ENCODE measurements at places on chromosomes 3 and 15. TPM values are rescaled to one million over a fixed set of nuclear protein-coding genes. Genes with fewer than 3 reads are reported as not detected.

GRCh38 chr3:114942773-114943172, 204.3 kb downstream of the ZBTB20 start:
- peaks cover 11% of the 10 kb centered on the region for H3K27me3 ChIP-seq
- no peak overlapping the region for H3K27ac ChIP-seq
- H3K4me3 ChIP-seq: no peak overlapping the region

- DNase-seq: no peak
- H3K4me1 ChIP-seq: peaks cover 10% of the 10 kb centered on the region
- H3K4me3 ChIP-seq: no peak overlapping the region
- no peaks in the 10 kb centered on the region for H3K27me3 ChIP-seq
- H3K36me3 ChIP-seq: no peaks in the 10 kb centered on the region
Measured at GRCh38 chr15:100895721-100896120, 16.1 kb downstream of the ALDH1A3 start.

The MESP1 gene
- total RNA-seq: 2.1 TPM

GRCh38 chr3:54862526-54862925, 65.3 kb downstream of the LRTM1 start:
- H3K36me3 ChIP-seq: no peaks in the 10 kb centered on the region
- H3K4me1 ChIP-seq: peaks cover 10% of the 10 kb centered on the region
- no peak for DNase-seq
- no peak overlapping the region for H3K4me3 ChIP-seq
- H3K27me3 ChIP-seq: no peaks in the 10 kb centered on the region

- peaks cover 24% of the 10 kb centered on the region for H3K27me3 ChIP-seq
- no peak for DNase-seq
- H3K4me1 ChIP-seq: no peaks in the 10 kb centered on the region
- H3K36me3 ChIP-seq: no peaks in the 10 kb centered on the region
- no peak overlapping the region for H3K4me3 ChIP-seq
Measured at GRCh38 chr3:108319428-108320082, 23.2 kb downstream of the HHLA2 start.
